ENCODE measurements at places on chromosomes 4 and X.

DNA sequence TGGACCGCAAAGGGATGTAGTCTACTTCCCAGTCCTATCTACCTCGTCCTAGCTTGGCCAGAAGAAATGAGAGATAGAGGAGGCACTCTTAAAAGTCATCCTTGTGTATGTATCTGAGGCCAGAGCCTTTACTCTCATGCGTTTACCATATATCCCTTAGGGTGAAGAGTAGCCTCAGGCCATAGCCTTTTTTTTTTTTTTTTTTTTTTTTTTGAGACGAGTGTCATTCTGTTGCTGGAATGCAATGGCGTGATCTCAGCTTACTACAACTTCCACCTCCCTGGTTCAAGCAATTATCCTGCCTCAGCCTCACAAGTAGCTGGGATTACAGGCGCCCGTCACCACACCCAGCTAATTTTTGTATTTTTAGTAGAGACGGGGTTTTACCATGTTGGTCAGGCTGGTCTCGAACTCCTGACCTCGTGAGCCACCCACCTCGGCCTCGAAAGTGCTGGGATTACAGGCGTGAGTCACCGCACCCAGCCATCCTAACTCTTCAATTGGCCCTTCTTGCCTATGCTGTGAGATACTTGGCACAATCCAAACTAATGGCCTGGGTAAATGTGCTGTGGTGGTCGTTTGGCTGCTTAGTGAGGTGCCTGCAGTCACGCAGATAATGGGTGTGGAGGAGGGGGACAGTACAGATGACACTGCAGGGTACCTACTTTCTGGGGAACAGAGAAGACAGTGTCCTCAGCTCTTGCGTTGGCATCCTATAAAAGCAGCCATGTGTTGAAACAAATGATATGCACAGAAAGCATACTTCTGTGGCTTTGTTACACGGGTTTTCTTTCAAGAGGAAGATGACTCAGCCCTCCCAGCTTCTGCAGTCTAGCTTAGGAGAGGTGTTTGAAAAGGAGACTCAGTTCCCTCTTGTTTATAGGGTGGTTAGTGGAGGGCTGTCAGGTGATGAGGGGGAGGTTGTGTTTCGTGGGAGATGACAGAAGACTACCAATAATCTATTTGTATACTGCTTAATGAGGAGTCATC, 10.4 kb upstream of the DGAT2L6 start:
- DNase-seq = peak; percentile 55

GRCh38 chr4:133555671-133556070, 406.6 kb downstream of the PCDH10 start:
- no peak for DNase-seq

DNA sequence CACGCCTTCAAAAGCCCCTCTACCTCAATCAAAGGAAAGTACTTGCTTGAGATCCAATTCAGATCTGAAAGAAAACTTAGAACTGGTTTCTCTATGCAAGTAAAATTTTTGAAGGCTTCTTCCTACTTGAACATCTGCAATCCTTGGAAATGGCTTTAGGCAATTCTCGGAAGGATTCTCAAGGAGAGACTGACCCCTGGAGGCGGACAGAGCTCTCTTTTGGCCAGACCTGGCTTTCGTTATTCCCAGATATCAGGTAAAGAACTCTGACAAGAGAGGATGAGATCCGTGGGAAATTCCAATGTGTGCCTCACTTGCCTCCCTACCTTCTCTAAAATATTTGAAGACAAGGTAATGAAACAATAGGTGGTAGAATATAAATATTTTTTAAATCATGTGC, 670.3 kb upstream of the FAM241A start:
- DNase-seq = no peak

DNA sequence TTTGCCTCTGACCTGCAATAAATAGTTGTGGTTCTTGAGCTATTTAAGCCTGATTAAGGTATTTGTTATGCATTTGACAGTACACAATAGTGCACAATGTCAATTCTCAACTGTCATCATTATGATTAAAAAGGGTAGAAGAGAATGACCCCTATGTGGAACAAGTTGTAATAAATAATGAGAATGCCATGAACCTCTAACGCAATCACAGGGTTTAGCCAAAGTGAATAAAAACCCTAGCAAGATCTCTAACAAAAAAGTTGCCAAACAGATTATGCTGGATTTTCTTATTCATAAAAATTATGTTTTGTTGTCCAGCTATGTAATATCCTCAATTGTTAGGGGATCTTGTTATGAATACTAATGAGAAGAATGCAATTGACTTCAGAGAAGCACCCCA, 387.4 kb downstream of the GPAT3 start:
- no peak for DNase-seq

DNA sequence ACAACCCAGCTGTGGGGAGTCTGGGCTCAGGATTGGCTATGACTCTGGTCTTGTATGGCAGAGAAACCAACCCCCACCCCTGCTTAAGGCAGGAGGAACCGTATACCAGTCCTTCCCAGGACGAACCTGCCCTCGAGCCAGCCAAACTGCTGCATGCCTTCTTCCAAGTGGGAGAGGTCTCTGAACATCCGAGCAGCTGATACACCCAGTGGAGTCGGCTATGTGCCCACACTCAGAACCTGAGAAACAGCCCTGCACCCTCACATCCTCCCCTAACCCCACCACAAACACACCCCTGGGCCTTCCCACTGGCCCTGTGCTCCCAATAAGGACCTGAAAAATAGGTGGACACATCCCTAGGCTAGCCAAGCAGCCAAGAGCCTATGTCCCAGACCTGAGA, 21.8 kb downstream of the C4orf33 start:
- no peak for DNase-seq

GRCh38 chr4:835148-836002, 9.4 kb upstream of the CPLX1 start:
- no peak for DNase-seq

GRCh38 chrX:100584611-100585010, at the start of gene TNMD:
TNMD (plus strand) TSS chrX:100584936; CDS start chrX:100585019, 83 bp downstream.
- no peak for DNase-seq

DNA sequence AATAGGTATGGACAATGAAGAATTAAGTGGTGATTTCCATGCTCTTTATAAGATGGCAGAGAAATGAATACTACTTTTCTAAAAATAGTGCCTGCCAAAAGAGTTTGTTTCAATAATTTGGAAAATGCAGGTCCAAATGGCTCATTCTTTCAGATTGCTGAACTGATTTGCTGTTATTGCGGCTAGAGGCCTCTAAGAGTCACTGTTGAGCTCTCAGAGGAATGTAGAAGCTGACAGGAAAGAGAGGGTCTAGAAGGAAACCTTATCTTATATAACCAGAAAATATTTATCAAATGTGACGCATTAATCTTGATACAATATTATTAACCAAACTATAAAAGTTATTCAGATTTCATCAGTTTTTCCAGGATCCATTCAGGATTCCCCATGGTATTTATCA, 65.7 kb upstream of the PAGE1 start:
- DNase-seq = no peak

DNA sequence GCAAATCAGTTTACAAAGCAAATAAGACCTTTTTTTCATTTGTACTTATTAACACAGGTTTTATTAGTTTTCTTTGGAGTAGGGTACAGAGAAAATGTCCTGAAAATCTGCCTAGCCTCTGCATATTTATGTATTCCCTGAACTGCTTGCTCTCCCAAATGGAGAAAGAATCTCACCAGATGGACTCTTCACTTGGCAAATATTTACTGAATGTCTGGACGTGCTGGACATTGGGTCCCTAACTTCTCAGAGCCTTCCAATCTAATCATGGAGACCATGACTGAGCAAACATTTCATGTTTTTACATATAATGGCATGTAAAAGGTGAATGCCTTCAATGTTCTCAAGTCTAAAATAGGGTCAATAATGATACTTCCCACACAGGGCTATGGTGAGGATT, 126.0 kb downstream of the CHRDL1 start:
- DNase-seq = no peak

DNA sequence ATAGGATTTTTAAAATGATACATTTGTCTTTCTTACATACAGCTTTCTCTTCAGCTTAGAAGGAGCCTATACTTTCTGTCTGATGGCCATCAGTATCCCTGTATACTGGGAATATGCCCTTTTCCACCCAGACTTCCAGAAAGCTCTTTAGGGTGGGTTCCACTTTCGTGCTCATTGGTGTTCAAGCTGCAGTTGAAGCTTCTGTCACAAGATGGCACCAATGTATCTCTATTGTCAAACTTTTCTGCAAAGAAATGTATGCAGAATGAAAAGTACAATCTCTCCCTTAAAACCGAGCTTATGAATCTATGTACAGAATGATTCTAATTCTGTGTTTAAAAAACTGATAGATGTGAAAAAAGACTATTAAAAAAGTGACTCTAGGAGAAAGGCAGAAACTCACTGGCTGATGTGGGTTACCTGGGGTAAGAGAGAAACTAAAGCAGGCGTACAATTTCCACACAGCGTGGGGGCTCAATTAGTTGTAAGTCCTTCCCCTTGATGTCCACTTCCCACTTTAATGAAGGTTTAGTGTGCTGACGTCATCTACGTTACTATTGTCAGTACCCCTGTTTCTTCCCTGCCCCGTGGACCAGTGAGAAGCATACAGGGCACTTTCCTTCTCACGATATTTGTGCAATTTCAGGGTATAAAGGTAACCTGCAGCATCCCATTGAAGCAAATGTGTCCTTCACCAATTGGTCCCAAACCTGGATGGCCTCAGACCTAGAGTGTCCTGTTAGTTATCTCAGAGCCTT, 57.3 kb upstream of the TCEAL2 start:
- no peak for DNase-seq

GRCh38 chr4:89616382-89616781, 220.6 kb downstream of the SNCA start:
- no peak for DNase-seq

DNA sequence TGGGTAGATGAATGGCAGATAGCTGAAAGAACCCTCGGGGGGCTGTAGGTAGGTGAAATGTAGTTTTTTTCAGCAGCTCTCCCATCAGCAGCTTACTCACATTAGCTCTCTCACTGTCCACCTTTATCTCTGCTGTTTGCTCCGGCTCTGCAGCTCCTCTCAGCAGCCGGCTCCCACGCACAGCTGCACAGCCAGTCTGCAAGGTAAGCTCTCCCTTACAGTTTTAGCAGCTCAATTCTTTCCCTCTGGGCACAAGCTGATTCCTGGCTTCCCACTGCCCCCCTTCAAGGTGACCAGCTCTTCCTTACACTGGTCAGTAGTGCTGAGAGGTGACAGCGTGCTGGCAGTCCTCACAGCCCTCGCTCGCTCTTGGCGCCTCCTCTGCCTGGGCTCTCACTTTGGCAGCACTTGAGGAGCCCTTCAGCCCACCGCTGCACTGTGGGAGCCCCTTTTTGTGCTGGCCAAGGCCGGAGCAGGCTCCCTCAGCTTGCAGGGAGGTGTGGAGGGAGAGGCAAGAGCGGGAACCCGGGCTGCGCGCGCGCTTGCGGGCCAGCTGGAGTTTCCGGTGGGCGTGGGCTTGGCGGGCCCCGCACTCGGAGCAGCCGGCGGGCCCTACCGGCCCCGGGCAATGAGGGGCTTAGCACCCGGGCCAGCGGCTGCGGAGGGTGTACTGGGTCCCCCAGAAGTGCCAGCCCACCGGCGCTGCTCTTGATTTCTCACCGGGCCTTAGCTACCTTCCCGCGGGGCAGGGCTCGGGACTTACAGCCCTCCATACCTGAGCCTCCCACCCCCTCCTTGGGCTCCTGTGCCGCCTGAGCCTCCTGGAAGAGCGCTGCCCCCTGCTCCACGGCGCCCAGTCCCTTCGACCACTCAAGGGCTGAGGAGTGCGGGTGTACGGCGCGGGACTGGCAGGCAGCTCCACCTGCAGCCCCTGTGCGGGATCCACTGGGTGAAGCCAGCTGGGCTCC, 393.6 kb downstream of the CENPC start:
- DNase-seq = no peak

- no peak for DNase-seq
Measured at GRCh38 chr4:54386042-54386669, 157.1 kb downstream of the PDGFRA start.

DNA sequence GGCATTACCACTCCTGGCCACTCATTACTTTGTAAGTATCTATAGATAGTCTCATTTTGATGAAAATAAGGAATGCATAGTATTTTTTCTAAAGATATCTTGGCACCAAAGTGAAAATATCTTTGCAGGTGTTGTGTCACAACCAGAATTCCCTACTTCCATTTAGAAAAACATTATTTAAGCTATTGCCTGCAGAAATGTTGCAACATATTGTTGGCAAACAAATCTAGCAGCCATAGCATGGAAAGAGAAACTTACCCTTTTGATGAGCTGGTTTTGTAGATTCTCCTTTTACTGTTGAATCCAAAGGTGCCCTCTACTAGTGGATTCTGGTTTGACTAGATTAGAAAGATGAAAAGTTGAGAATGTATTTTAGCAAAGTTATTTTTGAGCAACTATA, 138.8 kb downstream of the AREG start:
- DNase-seq = no peak

DNA sequence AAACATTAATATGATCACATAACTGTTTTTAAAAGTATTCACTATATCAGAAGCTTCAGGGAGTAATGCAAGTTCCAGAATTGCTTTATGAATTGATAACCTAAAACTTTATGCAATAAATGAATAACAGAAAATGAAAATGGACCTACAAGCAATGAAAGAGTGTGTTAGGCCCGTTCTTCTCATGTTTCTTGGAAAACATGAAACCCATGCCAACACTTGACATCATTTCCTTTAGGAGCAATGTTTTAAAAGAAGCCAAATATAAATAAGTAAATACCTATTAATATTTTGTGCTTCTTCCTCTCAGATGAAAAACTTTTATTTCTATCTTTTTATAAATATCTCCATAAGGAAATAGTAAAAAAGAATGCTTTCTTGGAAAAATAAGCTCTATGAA, 123.0 kb upstream of the GALNT7 start:
- DNase-seq = no peak

- DNase-seq = no peak
Measured at GRCh38 chr4:120839974-120840751, 82.4 kb downstream of the PRDM5 start.

- DNase-seq = no peak
Measured at GRCh38 chr4:102637391-102637790, 123.4 kb downstream of the MANBA start.

DNA sequence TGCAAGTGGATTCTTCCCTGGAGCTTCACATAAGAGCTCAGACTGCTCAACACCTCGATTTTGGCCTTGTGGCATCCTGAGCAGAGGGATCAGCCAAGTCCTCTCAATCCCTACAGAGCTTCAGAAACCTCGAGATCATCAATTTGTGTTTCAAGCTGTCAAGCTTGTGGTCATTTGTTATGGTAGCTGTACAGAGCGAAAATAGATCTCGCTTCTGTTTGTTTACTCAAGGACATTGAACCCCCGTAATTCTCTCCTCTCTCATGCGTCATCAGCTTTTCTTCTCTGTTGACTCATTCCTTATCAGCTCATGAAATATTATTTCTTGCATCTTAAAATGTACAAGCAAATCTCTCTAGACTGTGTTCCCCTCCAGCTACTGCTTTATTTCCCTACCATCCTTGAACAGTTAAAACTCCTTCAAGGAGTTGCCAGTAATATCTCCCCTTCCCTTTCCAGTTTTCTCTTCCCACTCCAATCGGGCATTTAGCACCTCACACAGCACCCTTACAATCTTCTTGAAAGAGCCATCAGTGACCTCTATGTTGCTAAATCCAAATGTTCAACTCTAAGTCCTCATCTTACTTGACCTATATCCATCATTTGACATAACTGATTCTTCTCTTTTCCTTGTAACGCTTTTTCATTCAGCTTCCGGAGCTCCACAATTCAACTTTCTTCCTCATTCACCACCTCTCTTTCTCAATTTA, 106.2 kb upstream of the FAT1 start:
- no peak for DNase-seq

Measured in RCC 7860 (cell line).